ENCODE measurements at places on chromosomes 3 and 15.

DNA sequence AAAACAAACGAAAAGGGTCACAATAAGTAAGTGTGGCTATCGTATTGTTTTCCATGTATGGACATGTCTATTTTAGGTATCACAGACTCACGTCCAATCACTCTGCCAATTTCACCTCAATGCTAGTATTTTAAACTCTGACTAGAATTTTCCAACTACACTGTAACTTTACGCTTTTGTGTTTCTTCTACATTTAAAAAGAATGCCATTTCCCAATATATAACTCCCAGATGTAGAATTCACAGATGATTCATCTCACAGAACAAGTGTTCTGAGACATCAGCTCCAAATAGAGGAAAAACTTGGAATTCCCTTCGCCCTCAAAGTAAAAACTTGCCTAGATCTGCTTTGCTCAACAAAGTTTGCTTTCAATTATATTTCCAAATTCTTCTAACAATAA lies 14.2 kb downstream of the LRIG1 start:
- DNase-seq, result no peak
- H3K4me1 ChIP-seq, result peaks cover 89% of the 10 kb centered on the region
- no peaks in the 10 kb centered on the region for H3K36me3 ChIP-seq
- H3K27me3 ChIP-seq, result no peaks in the 10 kb centered on the region

GRCh38 chr3:153458881-153459280 lies 296.9 kb downstream of the RAP2B start:
- no peaks in the 10 kb centered on the region for H3K36me3 ChIP-seq
- H3K4me3 ChIP-seq, result no peak overlapping the region
- no peaks in the 10 kb centered on the region for H3K4me1 ChIP-seq
- no peak overlapping the region for H3K27ac ChIP-seq
- DNase-seq, result no peak

DNA sequence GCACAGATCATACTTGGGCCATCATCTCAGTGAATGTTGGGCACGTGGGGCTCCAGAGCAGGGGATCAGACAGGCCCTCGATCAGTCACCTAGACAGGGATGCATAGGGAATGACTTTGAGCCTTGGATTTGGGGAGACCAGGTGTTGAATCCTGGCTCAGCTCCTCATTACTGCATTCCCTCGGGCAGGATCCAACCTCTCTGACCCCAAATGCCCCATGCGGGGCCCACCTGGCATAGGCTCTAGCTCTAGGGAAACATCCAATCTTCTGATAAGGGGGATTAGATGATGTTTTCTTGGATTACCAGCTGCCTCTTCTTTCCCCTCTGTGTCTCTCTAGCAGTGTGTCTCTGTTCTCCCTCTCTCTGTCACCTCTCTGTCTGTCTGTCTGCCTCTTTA lies 22.7 kb downstream of the LOXL1 start:
- no peak overlapping the region for H3K27ac ChIP-seq
- H3K27me3 ChIP-seq, result no peaks in the 10 kb centered on the region
- H3K4me1 ChIP-seq, result peaks cover 15% of the 10 kb centered on the region
- H3K4me3 ChIP-seq, result no peak overlapping the region

- H3K27me3 ChIP-seq, result no peaks in the 10 kb centered on the region
- DNase-seq, result no peak
- no peaks in the 10 kb centered on the region for H3K36me3 ChIP-seq
- H3K27ac ChIP-seq, result peak overlapping the region; percentile 79
These were observed 461 bp downstream of the SECISBP2L start for GRCh38 chr15:49045751-49046219.
